CD8-positive, alpha-beta T cell (primary cell): ENCODE measurements at places on chromosomes 2 and 18.

DNA sequence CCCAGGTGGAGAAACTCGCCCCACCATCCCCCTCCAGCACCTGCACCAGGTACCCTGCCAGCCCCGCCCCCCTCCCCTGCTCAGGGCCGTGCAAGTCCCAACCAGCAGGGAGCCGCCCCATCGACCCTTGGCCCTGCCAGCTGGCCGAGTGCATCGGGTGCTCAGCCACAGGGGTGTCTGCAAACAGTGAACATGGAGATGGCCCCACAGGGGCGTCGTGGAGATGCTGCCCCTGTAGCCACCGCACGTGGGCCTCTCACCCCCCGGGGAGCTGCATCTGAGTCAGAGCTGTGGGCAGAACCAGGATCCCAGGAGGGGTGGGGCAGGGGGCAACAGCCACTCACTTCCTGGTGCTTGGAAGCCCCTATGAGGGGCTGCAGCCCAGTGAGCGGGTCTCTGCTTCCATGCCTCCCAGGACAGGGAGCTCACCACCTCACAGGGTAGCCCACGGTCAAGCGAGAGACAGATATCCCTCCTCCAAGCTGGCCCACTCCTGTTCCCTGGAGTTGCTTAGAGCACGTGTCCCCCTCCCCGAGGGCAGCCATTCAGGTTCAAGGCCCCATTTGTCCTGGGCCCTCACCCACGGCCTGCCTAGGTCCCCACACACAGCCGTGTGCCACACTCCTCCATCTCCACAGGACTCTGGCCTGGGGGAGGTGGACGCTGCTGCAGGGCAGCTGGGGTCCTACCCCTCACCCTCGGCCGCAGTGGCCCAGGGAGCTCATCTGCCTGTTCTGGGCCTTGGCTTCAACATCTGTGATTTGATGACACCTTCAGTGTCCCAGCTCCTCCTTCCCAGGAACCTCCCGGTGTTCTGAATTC, 1.1 kb upstream of the MAB21L4 start:
- DNase-seq, result peak; percentile 7

DNA sequence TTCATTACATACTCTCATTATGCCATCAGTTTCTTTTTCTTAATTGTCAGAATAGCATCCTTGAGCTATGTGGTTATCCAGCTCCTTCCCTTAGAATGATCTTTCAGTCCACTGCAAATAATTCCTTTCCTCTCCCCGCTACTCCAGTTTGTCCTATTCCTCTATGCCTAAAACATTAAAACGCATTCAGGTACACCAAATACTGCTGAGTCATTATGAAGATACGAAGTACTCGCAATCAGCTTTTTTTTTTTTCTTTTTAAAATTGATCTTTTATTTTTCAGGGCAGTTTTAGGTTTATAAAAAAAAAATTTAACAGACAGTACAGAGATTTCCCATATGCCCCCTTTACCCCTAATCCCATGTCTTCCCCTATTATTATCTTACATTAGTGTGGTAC, 164.8 kb upstream of the TMEM200C start:
- no peak for DNase-seq

- no peak for DNase-seq
These were observed 58.1 kb upstream of the RNU4ATAC start for GRCh38 chr2:121472470-121472993.

DNA sequence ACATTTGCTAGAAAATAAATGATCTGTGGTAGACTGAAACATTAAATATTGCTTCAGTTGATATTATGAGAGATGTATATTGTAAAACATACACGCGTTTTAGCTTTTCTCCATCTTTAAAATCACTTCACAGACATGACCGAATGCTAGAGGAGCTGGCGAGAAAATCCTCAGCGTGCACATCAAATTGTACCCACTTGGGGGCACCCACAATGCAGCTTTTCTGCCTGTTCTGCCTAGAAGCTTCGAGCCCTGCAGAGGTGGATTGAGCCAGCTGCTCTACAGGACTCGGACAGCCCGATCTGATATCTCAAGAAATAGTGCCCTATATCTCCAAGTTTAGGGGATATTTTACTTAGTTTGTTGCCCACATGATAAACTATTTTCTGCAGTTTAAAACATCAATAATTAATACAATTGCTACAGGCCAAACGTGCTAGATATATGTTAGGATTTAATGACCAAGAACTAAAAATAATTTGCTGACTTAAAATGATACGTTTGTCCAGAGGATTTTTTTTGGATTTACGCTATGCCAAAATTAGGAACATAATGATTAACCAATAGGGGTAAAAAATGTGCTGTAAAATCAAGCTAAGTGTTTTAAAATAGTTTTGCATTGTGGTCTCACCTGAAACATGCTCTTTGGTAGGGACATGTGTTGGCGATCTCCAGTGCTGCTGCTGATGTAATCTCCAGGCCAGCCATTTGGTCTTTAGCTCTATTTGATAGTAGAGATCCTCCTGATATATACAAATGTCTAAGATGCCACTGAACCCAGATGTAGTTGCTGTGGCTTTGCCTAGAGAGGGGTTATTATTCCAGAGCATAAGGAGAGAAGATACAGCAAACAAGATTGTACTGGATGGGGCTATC, 22.3 kb upstream of the ATP5MC3 start:
- peak; percentile 4 for DNase-seq

- DNase-seq, result no peak
These were observed 36.0 kb upstream of the YPEL5 start for GRCh38 chr2:30110773-30111172.

GRCh38 chr2:167817908-167818307, 429.5 kb downstream of the STK39 start:
- DNase-seq, result no peak

DNA sequence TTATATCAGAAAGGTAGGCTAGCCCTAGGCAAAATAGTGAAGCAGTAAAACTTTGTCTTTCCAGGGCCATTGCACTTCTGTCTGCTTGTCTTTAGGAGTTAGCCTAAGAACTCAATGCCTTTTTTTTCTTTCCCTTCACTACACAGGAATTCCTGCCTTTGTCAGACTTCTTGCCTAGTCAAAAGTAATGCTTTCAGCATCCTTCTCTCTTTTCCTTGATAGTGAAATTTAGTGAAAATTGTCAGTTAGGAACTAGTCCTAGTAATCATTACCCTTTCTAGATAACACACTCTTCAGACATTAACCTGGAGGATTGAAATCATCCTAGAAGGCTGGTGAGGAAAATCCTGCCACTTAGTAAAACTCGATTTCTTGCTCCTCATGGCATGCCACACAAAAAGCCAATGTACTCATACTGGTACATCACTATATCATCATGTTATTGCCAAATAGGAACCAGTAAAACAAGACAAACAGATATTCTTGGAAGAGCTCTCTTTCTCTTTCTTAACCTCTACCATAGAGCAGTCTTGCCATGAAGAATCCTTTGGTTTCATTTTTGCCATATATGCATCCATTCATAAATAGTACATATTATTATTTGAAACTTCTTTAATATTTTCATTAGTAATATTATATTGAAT, 320.5 kb downstream of the CTNNA2 start:
- DNase-seq, result no peak

GRCh38 chr2:144358979-144359541, 160.9 kb downstream of the ZEB2 start:
- no peak for DNase-seq

- DNase-seq, result no peak
These were observed 87.0 kb upstream of the RTN4 start for GRCh38 chr2:55137024-55137958.

- no peak for DNase-seq
These were observed 749.0 kb upstream of the ZEB2 start for GRCh38 chr2:145268931-145269330.

DNA sequence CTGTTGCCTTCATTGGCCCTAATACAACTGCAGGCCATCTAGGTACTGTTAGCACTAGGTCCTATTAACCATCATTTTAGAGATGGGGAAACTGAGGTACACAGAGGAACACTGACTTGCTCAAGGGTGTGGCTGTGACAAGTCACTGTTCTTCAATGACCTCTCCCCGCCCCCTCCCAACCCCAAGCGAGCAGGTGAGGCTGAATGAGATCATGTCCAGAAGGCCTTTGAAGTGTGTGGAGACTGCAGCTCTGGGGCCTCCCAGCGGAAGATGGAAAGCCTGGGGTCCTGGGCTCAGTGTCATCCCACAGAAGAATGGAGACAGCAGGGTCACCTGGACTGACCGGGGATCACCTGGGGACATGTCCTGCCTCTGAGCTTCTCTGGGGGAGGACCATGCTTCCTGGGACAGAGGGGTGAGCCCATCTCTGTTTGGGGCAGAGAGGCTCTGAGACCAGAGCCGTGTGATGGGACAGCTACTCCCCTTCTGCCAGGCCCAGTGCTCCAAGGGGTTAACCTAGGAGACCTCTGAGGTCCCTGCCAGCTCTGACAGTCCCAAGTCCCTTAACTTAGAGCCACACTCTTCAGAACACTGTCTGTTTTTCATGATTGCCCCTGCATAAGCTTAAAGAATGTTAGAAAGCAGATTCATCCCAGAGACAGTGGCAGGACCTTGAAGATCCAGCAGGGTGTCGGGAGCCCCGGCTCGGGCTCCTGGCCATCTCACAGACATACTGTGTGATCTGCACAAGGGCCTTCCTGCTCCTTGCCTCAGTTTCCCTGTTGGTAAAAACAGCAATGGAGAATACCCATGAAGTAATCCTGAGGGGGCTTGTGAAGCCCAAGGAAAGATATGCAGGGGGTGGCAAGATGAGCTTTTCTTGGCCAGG, 16.7 kb upstream of the FOSL2 start:
- no peak for DNase-seq

GRCh38 chr2:157876066-157876785, at the start of gene ACVR1:
Gene ACVR1 (minus strand): TSS chr2:157876330. CDS start chr2:157799493, 76,837 bp downstream.
- peak; percentile 80 for DNase-seq

DNA sequence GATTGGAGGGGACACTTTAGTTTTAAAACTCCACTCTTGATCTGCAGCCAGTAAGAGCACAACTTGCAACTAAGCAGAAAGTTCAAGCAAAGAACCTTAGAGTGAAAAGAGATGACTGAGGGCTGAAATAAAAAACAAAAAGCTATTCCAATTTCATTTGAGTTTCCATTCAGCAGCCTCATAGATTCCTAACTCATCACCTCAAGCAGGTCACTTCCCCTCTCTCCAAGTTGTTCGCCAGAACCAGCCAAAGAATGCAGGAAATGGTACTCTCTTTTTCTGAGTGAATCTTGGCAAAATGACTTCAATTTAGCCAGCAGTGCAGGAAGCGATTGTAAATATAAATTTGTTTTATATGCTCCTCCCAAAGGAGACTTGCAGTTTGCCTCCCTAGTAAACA, 213.3 kb downstream of the SETBP1 start:
- no peak for DNase-seq

DNA sequence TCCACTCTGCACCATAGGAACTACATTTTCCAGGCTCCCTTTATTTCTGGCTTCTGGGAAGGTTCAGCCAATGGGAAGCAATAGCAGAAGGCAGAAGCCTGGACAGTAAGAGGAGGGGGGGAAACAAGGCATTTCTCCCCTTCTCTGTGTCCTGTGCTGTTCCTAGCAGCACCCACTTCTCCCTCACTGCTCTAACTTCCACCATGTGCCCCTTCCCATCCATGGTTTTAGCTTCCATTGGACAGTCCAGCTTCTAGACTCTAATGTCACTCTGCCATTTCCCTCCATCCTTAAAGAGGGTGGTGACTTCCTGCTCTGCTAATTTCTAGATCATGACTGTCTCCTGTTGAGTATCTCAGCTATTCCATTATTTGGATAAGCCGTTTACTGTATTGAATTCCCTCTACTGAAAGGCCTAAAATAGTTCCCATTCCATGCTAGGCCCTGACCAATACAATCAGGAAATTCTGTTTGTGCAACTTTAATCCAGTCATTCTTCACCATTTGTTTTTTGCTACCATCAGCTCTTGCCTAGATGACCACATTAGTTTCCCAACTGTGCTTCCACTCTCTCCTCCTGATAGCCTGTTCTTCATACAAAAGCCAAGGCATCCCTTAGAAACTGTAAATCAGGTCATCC, 20.8 kb upstream of the LYPD1 start:
- no peak for DNase-seq

DNA sequence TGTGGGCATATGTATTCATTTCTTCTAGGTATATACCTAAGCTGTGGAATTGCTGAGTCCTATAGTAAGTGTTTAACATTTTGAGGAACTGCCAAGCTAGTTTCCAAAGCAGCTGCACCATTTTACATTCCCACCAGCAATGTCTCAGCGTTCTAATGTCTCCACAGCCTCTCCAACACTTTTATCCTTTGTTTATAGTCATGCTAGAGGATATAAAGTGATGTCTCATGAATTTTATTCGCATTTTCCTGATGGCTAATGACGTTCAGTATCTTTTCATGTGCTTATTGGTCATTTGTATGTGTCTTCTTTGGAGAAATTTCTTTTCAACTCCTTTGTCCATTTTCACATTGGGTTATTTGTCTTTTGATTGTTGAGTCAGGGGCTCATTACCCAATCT, 295.2 kb downstream of the NCKAP5 start:
- no peak for DNase-seq

DNA sequence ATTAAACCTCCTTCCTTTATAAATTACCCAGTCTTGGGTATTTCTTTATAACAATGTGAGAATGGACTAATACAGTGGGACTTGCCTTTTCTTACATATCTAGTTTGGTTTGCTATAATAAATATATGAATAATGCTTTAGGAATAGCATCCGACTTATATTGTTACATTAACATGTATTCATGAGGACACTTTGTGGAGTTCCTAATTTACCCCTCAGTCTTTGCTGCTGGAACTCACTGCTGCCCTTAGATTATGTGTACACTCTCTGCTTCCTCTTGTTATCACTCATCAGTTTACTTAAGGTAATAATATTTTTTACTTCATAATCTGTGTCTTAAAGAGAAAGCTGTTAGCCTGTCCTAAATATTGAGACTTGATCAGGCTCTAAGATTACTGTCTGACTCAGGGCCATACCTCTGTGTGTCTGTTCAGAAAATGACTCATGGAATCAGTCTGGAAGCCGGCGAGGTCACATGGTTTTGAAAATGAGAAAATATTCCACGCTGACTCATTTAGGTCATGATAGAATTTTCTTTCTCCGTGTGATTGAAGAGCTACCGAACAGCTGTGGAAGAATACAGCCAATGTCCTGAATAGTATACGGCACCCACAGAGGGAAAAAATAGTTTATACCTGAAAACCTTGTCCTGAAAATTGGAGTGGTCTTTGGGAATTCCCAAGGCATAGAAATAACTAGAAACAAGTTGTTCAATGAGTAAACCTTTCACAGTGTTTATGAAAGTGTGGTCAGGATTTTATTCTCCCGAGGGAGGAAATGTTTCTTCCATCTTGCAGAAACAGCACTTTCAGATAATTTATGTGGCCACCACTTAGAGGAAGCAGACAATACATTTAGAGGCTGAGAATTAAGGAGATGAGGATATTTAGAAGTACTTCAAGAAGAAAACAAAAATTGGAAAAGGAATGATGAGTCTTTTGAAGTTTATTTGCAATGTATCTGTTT, 156.4 kb downstream of the DSEL start:
- DNase-seq, result no peak

DNA sequence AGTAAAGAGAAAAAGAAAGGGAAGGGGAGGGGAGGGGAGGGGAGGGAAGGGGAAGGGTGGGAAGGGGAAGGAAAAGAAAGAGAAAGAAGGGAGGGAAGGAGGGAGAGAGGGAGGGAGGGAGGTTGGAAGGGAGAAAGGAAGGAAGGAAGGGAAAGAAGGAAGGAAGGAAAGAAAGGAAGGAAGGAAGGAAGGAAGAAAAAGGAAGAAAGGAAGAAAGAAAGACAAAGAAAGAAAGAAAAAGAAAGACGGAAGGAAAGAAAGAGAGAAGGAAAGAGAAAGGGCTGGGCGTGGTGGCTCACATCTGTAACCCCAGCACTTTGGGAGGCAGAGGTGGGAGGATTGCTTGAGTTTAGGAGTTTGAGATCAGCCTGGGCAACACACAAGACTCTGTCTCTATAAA, 24.6 kb upstream of the CCNYL1 start:
- no peak for DNase-seq
